AG08396 (cell line): ENCODE measurements at places on chromosomes 5 and 9.
A peak's percentile ranks its signal among the peaks of the same experiment; 100 is the strongest.

DNA sequence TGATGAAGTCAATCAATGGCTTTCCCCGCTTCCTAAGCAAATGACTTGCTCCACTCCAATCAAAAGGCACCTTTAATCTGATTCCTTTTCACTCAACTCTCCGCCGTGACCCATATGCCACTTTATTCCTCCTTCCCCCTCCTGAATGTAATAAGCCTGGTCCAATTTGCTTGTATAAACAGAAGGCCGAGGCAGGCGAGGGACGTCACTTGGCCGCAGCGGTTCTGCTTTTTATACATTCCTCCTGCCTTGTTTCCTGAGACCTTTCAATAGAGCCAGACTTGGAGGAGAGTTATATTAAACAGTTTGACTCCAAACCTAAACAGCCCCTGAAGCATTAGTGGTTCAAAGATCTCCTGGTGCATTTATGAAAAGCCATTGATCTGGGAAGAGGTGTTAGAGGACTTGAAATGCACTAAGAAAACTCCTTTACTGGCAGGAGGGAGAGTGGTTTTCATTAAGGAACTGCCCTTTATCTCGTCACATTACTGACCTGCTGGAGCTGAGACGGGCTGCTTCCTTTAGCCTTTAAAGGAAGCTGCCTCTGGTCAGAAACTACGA, 273.4 kb downstream of the SLIT3 start:
- no peak for DNase-seq

DNA sequence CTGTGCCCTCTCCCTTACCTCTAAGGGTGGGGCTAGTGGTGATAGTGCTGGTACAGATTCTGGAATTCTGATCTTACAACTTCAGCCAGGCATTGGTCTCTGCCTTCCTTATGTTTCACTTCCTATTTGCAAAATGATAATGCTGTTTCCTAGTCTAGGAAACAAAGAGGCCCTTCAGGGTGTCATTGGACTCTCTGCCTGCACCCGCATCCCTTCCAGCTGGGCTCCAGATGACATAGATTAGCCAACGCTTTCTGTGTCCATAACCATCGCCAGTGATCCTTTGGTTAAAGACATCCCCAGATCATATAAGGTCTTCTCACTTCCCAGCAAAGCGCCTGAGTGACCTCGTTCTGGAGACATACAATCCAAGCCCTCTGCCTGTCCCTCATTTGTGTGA, 180.7 kb downstream of the ERCC6L2 start:
- DNase-seq = no peak

DNA sequence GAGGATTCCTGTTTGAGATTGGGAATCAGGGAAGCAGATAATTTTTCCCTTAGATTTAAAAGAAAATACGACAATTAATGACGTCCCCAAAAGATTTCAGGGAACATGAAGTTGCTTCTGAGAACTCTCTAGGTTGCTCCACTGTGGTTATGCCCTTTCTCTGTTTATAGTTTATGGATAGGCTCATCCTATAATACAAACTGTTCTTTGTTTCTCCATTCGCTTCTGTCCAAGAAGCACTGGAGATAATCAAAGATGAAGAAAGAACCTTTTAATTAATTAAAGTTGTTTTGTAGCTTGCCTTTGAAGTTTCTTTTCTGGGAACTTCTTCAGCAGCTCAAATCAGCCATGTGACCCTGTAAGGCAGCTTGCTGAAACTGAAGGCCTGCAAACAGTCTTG, 87.5 kb downstream of the CHSY3 start:
- DNase-seq = no peak

DNA sequence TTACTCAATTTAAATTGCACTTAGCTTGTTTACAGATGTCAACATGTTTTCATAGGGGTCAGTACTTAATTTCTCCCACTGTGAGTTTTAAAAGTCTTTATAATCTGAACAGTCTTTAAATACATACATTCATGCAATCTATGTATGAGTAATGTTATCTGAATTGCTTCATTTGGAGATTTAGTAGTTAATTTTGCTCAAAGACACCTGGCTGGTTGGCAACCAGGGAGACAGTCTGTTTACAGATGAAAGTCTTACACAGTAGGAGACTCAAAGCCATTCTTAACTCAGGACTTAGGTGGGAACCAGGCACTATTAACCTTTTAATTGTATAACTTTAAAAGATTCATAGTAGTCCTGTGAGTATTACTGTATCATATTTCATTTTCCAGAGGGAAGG, 29.3 kb downstream of the DAB2 start:
- DNase-seq = no peak

DNA sequence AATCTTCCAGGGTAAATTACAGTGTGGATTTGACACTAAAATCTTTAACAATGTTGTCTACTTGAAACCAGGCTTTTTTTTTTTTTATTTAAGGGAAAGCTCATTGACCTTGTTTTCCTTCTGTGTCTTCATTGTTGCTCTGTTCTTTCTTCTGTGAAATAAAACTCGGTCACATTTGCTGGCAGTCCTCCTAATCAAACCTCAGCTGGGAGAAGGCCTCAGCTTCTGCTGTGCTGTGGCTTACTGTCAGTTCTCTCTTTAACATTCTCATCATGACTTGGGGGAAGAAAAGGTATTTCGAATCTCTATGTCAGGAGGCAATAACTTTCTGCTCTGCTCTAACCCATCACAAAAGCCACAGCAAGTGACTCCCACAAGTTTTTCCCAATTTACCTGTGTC, 268.9 kb downstream of the ZNF608 start:
- no peak for DNase-seq

DNA sequence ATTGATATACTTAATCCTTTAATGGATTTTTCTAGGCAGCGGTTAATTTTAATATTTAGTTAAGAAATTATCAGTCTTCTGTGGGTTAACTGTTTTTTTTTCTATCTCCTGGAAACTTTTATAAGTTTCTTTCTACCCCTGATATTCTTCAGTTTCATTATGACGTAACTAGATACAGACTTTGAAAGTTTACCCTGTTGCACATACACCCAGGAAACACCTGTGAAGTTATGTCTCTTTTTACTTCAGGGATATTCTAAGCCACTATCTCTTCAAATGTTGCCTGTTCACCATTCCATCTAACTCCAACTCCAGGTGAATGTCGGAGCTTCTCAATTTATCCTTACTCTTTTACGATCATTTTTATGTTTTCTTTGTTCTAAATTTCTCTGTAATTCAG, 329.0 kb downstream of the ICE1 start:
- no peak for DNase-seq

DNA sequence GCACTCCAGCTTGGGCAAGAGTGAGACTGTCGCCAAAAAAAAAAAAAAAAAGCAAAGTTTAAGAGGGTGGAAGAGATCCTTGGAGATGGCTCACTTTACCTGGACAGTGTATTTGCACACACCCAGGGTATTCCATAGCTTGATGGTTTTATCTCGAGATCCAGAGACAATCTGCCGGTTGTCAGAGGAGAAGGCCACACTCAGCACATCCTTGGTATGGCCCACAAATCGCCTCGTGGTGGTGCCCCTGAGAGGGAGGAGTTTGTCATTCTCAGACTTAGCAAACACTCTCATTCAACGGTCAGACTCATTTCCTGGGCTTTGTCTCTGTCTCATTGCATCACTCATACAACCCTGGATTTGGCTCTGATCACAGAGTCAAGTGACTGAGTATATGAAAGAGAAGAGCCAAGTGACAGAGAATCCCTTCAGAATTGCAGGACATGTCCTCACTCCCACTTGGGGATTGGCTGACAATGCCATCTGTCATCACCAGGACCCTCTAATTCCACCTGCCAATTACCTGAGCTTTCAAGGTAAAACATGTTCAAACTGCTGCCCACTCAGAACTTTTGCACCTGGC, 2.2 kb downstream of the RACK1 start:
- DNase-seq = peak; percentile 75

DNA sequence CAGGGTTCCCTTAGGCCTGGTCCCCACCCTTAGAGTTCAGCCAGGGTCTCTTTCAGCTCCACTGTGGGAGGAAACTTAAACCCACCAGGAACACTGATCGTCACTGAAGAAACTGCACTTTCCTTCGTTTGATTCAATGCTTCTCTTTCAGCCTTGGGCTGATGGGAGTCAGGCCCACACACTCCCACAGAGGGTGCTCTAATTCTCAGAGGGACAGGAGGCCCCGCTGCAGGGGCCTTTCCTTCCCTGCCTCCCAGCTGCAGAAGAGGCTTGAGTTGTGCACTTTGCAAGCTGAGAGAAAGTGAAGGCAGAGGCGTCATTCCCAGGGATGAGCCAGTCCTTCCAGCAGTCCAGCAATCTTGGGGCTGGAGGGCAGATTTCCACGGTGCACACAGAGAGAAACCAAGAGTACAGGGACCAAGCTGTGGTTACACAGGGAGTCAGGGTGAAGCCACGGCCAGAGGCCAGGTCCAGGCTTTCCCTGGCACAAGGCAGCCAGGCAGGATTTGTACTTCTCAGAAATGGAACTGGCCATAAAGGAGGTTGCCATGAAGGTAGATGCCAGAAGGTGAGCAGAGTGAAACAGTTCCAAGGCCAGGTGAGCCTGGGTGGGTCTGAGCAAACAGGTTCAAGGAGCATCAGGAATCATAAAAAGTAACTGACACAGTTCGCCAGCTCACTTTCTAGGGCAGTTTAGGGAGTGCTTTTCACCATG, 10.4 kb upstream of the GLIPR2 start:
- DNase-seq = no peak
